H9 (cell line): ENCODE measurements at places on chromosomes 1 and 21. TPM values are rescaled to one million over a fixed set of nuclear protein-coding genes. Genes with fewer than 3 reads are reported as not detected.

Gene DIO1
- total RNA-seq: not detected in 2 replicates

Gene ORC1
- 44.3 and 46.4 TPM in 2 replicates for total RNA-seq

Gene NPR1
- total RNA-seq: 8.6 and 8.9 TPM in 2 replicates

Gene MATN1
- not detected in 2 replicates for total RNA-seq

Gene CIART
- total RNA-seq: 15.6 TPM in 2 replicates

Gene PCAT6
- total RNA-seq: 4.8 and 6.4 TPM in 2 replicates

Gene TMEM81
- 2.8 and 3.0 TPM in 2 replicates for total RNA-seq

Gene SH2D5
- 7.2 and 8.7 TPM in 2 replicates for total RNA-seq
